ENCODE measurements at places on chromosomes 5 and 9.

DNA sequence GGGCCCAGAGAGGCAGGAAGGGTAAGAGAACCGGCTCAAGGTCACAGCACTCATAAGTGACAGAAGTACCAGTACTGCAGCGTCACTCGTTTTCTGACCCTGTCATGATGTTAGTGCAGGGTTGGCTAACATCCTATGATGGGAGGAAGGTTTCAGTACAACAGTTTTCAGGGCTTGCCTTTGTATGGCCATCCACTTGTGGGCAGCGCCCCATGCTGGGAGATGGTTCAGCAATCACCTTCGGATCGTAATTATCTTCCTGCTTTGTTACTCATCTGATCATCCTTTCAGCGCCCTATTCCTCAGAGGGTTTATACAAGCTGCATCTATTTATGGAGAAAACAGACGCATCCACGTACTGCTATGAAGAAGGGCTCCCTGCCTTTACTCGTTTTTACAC is 2.4 kb downstream of the MAP1B start:
- DNase-seq: no peak

DNA sequence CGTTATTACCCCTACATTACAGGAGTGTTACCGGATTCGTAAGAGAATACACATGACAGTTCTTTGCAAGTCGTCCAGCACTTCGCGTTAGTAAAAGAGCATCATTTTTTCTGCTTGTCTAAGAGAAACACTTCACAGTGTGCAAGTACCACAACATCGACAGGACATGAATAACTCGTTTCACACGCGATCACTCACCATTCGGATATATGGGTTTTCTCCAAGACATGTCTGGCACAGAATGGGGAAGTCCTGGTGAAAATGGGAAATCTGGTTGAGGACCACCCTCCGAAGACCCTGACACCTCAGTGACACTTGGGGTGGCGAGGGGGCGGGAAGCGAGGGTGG is 642 bp downstream of the RBM22 start:
- DNase-seq: no peak

GRCh38 chr5:180297587-180298282 is 5.9 kb upstream of the MAPK9 start:
- no peak for DNase-seq

- DNase-seq: no peak
Measured at GRCh38 chr9:108093773-108094675, 604.5 kb upstream of the KLF4 start.

DNA sequence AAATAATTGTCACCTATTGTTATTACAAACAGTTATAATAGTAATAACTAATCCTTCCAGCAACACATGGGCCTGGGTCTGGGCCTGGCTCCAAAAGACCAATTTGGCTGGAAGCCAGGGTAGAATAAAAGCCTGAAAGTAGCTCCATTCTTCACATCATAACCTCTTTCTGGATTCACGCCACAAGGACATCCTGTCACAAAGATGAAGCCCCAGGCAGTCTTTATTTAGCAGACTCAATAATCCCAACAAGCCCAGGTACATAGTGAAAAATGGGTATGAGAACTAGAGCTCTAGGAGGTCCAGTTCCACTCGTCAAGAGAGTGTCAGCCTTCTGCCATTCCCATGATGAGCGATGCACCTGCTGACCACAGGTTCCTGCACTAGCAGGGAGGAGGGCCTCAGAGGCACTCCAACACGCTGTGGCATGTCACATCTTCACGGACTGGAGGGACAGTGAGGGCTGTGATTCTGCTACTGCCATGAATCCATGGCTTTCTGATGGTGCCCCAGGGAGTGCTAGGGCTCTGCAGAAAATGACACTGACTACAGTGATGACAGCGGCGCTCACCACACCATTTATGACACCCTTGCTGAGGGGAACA is 124.9 kb downstream of the SPOCK1 start:
- DNase-seq: peak; percentile 54

DNA sequence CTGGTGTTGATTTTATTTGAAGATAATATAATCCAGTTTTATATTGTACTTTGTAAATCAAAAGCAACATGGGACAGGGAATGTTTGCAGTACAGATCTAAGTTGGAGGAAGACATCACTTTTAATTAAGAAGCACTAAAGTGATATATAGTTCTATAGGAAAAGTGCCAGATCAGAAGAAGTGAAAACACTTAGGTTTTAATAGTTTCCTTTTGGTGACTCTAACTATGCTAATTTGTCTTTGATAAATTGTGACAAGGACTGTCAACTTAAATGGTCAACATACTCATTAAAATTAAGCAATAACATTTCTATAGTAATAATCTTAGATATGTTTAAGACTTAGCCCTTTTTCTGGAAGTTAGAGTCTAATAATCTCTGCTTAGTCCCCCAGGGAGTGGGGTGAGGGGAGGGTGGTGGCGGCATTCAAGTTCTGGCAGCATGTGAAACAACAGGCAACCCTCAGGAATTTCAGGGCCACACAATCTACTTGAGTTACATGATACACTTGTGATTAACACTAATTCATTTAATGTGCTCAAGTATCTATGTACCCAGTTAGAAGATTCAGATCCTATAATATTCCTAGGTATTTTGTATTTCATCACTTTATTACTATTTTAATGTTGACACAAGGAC is 1026.5 kb downstream of the NR2F1-AS1 start:
- no peak for DNase-seq

- DNase-seq: no peak
Measured at GRCh38 chr9:132044176-132044875, 35.3 kb downstream of the MED27 start.

DNA sequence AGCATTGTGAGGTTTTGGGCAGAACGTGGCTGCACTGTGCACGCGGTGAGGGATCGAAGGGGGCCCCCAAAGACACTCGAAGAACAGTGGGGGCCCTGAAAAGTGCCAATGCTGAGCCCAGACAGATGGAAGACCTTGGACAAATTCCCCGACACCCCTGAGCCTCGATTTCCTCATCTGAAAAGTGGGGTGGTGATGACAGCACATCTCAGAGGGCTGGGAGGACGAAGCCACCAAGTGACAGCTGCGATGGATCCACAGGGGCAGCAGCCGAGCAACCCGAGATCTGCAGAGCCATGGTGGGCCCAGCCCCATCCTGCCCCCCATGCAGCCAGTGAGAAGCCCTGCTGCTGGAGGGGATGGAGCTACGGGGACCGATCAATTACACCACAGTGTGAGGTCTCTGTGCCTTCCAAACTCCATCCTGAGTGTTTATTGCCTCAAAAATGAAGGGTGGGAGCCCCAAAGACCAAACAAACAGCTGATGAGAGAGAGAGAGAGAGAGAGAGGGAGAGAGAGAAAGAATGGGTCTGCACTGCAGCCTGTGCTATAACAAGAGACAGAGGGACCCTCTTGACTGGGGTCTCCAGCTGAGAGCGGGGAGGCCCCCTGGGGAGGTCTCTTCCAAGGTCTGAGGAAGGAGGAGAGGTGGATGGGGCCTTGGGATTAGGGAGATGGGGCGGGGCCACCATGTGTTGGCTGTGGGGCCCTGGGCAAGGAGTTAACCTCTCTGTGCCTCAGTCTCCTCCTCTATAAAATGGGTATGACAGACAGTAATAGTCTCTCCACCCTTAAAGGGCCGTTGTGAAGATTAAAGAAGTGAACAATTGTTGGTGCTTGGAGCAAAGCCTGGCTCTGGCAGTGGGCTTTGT is 134.4 kb upstream of the IER5L start:
- no peak for DNase-seq

Measured in NCI-H1417 treated with DMSO at 0.1 percent for 48 hours (cell line).